Bronchial epithelial cell (primary cell): ENCODE measurements at places on chromosomes 4 and X. TPM values are rescaled to one million over a fixed set of nuclear protein-coding genes. Genes with fewer than 3 reads are reported as not detected.

The ART3 gene
- under 0.01 TPM in 1 of 2 replicates, not detected in the other for total RNA-seq

The CFP gene
- under 0.01 and 0.26 TPM in 2 replicates for total RNA-seq

- no peak for DNase-seq
These were observed 15.7 kb downstream of the FAT1 start for GRCh38 chr4:186707996-186708395.

DNA sequence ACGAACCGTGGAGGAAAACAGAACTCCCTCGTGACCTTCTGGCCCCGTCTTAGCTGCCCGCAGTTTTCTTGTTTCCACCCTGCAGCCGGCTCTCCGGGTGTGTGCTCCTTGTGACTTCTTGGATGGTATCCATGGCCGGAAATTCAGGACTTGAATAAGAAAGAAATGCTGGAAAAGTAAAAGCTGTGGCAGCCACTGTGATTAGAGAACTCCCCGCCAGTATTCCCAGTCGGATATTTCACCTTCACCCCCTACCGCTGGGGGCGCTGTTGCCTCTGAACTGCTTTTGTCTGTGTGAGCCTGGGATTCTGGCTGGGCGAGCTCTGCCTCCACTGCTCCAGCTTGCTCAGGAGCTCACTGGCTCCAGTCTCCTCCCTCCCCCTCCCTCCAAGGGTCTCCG lies 41.5 kb upstream of the CYP4V2 start:
- DNase-seq = no peak

GRCh38 chrX:140817943-140818342 lies 108.4 kb downstream of the LINC00632 start:
- DNase-seq = peak; percentile 13

GRCh38 chr4:40199179-40199670 lies 2.4 kb downstream of the RHOH start:
- no peak for DNase-seq
